Suppressor macrophage (primary cell): ENCODE measurements at places on chromosomes 11 and 22.

GRCh38 chr22:39996732-39997131, 2.0 kb downstream of the FAM83F start:
- no peak for DNase-seq

DNA sequence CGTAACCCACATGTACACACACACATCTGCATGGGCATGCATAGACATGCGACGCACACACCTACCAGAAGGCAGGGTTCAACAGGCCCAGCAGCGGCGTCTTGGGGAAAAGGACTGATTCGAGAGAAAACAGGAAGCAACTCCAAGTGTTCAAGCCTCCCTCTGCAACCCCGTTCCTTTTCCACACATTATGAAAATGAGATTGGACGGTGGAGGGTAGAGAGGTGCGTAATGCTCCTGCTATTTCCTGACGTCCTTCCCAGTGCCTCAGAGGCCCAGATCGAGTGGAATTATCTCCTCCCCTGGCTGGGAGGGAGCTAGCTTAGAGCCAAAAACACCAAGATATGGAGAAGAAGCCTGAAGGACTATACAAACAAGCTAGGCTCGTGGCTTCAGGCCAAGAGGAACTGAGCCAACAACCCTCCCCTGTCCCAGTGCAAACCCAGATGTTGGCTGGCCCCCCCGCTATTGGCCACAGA, 289.2 kb downstream of the MN1 start:
- peak; percentile 23 for DNase-seq

DNA sequence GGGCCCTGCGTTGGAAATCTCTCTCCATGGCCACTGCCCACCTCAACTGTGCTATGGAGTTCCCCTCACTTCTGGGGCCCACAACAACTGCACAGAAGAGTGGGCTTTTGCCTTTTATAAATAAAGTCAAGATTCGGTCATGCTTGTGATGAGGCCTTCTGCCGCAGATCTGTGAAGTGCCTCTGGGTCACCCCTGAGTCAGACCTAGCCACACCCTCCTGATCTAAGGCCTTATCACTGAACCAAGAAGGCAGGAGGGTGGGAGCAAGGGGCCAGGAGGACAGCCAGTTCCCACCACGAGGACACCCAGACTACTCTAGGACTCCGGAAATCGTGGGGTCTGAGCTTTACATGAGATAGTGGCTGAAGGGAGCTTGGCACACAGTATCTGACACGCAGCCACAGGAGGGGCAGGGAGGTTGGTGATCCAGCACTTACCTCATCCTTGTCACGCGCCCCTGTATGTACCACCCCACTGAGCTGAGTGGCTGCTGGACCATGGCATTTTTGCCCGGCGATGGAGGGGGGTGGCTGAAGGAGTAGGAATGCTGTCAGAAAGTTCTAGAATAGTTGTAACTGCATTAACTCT, 115.7 kb downstream of the ABTB2 start:
- DNase-seq, result no peak

- no peak for DNase-seq
Measured at GRCh38 chr11:33643167-33643824, 57.3 kb downstream of the C11orf91 start.
